ENCODE measurements at places on chromosomes 7 and 10.

GRCh38 chr10:93991596-93992284 lies 2.0 kb upstream of the PLCE1 start:
- no peak for DNase-seq

GRCh38 chr7:148883266-148884048 lies 634 bp downstream of the EZH2 start:
- peak; percentile 52 for DNase-seq

DNA sequence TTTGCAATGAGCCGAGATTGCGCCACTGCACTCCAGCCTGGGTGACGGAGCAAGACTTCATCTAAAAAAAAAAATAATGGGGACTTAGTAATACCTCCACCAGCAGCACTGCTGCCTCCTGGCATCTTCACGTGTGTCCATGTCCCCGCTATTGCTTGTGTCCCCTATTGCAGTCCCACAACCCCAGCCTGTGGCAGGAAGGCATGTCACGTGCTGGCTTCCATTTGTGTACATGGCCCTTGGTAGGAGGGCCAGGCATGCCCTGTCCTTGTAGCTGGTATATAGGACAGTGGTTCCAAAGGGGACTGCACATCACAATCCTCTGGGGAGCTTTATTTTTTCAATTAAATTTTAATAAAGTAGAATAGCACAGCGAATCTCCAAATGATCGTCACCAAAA lies 5.7 kb downstream of the ZNF783 start:
- no peak for DNase-seq

- no peak for DNase-seq
Measured at GRCh38 chr10:101346177-101346576, 7.8 kb upstream of the BTRC start.

GRCh38 chr7:22864301-22864700 lies 41.7 kb upstream of the TOMM7 start:
- DNase-seq, result no peak

DNA sequence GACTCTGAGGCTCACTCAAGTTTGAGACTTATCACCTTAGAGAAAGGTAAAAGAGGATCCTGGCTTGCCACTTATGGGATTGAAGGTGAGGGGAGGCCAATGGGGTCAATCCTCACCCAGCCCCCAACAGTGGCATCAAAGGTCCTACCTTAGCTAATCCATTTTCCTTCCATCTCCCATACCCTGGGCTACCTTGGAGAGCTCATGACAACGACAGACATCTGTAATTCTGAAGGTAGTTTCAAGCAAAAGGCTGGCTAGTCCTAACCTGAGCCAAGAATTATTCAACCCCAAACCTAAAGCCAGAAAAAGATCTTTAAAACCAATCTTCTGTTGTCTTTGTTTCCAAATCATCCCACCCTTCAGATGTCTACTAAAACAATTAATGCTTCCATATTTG lies 179.2 kb upstream of the GHITM start:
- DNase-seq, result no peak

Data from T-helper 2 cell (primary cell).